ENCODE measurements at places on chromosomes 6 and 20. TPM values are rescaled to one million over a fixed set of nuclear protein-coding genes. Genes with fewer than 3 reads are reported as not detected.

DNA sequence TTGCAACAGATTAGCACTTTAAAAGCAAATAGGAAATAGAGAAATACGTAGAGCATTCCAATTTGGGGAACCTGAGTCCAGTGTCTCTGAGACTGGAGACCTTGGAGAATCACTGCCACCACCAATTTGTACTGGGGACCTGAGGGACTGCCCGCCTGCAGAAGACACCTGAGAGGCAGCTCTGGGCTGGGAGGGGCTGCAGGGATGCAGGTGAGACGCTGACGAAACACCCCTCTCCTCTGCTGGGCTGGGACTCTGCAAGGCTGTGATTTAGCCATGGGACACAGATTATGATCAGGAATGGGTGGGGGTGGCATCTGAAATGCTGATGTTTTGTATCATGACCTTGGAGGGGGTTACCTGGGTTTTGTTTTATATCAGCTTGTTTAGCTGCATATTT lies 7.0 kb upstream of the APMAP start:
- DNase-seq, result no peak

- no peak for DNase-seq
Observed at GRCh38 chr20:52936351-52937340, 35.5 kb upstream of the TSHZ2 start.

DNA sequence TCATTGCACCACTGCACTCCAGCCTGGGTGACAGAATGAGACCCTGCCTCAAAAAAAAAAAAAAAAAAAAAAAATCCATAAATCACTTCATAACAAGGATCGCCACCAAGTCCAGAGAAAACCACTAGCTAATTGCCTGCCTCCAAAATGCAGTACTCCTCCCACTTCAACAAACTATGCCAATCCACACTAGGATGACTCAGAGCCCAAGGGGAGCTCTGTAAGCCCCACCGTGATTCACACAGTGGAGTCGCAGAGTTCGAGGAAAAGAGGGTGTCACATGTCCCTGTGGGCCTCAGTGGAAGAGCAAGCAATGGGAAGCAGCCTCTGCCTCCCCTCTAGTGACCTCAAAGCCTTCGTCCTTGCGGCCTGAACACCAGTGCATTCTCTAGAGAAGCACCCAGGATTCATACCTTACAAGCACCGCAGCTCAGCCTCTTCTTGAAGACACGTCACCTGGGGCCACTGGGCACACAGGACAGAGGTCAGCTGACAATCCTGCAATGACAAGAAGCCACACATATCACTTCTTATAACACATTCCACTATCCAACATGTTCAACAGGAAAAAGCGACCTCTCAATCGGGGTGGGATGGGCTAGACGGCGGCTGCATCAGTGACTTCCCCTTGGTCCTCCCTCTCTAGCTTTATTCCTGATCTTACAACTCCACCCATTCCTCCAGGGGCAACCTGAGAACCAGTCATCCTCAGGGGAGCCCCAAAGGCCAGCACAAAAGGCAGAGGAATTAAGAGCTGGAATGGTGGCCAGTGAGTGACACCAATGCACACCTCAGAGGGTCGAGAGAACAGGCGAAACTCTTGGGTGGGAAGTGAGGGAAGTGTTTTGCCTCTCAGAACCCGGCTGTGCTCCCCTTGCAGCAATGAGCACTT lies 8.9 kb downstream of the SNHG17 start:
- no peak for DNase-seq

GRCh38 chr20:13139459-13140150 lies 81.5 kb upstream of the ISM1 start:
- no peak for DNase-seq

Gene FBXO9
- total RNA-seq, result 69.0 TPM

Gene DEFB132
- not detected for total RNA-seq

DNA sequence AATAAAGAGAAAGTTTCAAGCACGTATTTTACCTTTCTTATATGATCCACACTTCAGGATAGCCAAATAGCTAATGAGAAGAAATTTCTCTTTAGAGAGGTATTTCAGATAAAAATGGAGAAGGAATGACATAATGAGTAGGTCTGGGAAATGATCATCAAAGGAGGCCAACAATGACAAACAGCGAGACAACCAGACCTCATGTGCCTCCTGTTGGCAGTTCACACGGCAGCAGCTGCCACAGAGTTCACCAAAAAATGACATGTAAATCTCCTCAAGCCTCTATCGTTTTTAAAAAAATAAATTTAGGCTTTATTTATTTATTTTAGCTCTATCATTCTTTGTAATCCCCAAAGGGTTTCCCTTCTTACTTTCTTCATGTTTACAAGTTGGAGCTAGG lies 47.7 kb downstream of the SLC2A12 start:
- DNase-seq, result no peak

- peak; percentile 45 for DNase-seq
Observed at GRCh38 chr6:63509652-63510352, 62.5 kb upstream of the LOC128125822 start.

Gene TGM2
- 35.7 TPM for total RNA-seq

DNA sequence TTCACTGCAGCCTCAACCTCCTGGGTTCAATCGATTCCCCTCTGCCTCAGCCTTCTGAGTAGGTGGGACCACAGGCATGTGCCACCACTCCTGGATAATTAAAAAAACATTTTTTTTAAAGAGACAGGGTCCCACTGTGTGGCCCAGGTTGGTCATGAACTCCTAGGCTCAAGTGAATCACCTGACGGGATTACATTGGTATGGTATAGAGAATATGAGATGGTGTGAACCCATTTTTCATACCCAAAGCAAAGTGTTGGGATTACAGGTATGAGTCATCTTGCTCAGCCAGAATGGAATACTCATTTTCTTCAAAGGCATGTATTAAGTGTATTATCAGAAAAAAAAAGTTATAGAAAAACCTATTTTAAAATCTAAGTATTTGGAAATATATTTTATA lies 114.2 kb downstream of the AHI1 start:
- no peak for DNase-seq

Gene TCFL5
- 12.0 TPM for total RNA-seq

GRCh38 chr6:159438106-159438505 lies 254.9 kb downstream of the SOD2 start:
- no peak for DNase-seq

GRCh38 chr6:149830731-149831307 lies 33.3 kb downstream of the LRP11 start:
- no peak for DNase-seq

GRCh38 chr20:40663991-40664880 lies 24.8 kb downstream of the MAFB start:
- DNase-seq, result no peak

GRCh38 chr6:54879188-54879985 lies 32.8 kb downstream of the FAM83B start:
- DNase-seq, result no peak

DNA sequence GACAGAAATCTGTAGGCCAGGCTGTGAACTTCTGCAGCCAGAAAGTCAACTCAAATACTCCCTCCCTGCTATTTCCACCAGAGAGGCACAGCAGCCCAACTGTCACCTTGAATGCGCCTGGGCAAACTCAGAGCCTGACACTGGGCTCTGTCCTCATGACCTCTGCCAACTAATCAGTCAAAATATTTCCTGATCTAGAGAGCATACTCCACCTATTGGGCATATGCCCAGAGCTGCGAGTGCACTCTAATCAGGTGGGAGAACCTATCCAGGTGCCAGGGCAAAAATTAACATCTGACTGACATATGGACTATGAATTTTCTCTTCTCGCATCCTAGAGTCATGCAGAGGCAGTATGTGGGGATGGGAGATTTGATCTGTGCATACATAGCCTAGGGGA lies 406.3 kb upstream of the RUNX2 start:
- DNase-seq, result no peak

DNA sequence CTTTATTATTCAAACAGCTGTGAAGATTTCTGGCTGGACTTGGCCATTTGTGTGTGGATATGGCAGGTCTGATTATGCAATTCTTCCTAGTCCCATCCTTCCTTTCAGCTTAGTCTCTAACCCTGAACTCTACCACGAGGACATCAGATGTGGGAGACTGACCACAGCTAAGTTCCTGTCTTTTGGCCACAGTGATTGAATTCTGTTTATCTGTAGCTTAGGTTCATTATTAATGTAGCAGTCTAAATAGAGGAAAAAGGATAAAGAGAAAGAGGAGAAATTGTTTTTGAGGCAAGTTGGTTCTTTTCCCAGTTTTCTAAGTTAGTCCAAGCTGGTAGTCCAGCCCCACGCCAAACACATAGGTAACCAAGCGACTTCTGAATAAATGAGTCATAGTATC lies 598.9 kb downstream of the RFPL4B start:
- no peak for DNase-seq

DNA sequence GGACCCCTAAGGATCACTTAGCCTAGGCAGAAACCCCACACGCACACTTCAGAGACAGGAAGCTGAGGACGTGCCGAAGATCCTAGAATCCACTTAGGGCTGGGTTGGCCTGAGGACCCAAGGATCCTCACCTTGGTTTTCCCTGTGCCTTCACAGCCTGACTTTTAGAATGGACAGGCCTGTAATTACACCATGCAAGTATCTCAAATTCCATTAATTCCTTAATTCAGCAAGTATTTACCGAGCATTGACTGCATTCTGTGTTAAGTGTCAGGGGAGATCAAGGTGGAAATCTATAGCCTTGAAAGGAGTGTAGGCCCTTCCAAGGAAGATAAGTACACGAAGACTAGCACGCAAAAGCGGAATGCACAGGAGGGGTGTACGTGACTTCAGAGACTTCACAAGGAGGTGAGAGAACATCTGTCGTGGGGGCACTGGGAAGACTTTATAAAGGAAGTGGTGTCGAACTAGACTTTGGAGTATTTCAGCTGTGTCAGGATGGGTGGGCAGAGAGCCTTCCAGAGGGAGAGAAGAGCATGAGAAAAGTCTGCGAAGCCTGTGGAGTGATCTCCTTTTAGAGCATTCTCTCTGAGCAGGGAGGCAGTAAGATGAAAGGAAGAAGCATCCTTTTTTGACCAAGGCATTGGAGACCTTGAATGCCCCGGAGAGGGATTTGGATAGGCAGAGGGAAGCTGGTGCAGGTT lies 4.0 kb downstream of the DSP start:
- DNase-seq, result no peak

- no peak for DNase-seq
Observed at GRCh38 chr6:100796049-100796823, 84.9 kb downstream of the ASCC3 start.

GRCh38 chr6:136763255-136763654 lies 29.0 kb downstream of the MAP3K5 start:
- no peak for DNase-seq

Gene TREML2
- not detected for total RNA-seq

Gene SLC12A5
- 6.9 TPM for total RNA-seq

Gene TRDN
- total RNA-seq, result 0.20 TPM

DNA sequence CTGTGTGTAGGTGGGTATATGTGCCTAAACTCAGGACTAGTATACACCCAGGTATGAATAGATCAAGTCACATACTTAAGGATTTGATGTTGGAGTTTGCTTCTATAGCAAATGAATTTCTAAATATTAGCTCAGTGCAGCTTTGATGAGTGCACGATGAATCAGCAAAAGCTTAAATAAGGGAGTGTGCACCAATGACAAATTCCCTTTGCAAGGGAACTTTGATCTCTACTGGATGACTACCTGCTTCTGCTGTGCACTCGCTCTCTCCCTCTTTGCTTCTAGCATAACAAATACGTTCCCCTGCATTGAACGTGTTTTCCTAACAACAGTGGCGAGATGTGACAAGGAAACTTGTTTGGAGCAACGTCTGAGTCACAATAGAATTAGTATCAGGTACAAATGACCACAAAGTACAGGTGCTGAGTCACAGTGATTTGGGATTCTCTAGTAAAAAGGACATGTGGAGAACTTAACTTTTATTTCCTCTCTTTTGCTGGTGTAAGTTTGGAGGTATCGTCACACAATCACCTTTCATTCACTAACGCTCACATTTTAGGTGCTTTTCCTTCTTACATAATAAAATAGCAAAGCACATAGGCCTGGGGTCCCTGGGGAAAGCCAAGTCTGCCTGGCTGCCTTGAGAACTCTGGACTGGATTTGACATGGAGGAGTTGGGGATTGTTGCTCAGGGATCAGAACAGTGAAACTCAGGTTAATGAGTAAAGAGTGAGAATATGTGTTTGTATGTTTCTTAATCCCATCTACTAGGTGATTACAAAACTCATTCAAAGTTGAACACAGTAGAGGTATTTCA lies 49.7 kb downstream of the KLHL31 start:
- no peak for DNase-seq

Gene CALHM4
- total RNA-seq, result not detected

GRCh38 chr6:71226151-71226550 lies 62.5 kb upstream of the OGFRL1 start:
- DNase-seq, result no peak

Gene TAGAP
- total RNA-seq, result 0.32 TPM

DNA sequence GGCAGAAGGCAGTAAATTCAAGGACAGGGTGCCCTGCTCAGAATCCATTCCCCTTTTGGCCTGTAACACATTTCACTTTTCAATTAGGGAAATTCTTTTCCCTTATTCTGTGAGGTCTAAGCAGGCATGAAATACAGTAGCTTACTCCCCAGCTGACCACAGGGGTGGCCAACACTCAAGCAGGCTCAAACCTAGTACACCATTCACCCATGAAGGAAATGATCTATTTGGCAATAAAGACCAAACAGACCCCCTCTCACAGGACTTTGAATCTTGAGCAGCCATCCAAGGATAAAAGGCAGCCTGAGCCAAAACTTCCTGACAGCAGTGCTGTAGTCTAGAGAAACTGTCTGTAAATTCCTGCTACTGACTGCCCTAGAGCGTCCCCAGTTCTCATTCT lies 17.7 kb downstream of the PDSS2 start:
- no peak for DNase-seq

GRCh38 chr6:34318499-34319470 lies 70.0 kb upstream of the SMIM29 start:
- no peak for DNase-seq

GRCh38 chr6:14573703-14574290 lies 456.2 kb downstream of the CD83 start:
- no peak for DNase-seq

Gene FRK
- total RNA-seq, result 5.1 TPM

DNA sequence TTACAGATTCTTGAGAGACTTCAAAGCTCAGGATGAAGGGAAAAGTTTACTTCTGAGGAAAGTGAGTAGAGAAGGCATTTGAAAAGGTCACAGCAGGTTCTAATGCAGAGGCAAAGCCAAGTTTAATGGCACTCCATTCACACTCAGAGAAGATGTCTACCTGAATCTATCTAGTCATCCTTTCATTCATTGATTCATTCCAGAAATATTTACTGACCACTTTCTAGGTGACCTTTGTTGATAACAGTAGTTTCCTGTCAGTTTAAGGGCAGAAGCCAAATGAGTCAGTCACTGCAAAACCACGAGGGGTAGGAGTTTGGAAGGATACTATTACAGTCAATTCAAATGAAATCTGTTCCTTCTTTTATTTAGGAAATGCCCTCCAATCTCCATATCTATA lies 30.8 kb downstream of the FBXO5 start:
- DNase-seq, result no peak

Gene LAMA4
- total RNA-seq, result 49.4 TPM

DNA sequence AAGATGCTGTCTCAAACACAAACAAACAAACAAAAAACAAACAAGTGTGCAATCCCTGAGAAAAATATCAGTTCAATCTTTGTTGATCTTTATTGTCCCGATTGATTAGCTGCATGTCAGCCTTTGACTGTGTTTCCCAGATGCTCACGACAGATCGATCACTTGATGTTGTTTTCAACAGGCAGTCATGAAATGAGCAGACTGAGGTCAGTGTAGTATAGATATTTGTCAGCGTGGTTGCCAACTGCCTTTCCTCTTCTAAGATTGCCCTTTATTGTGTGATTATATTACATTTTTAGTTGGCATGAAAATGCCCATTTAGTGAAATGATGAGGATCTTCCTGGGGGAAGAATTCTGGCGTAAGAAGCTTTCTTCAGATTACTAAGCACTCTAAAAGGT lies 25.6 kb downstream of the UTRN start:
- DNase-seq, result no peak

Gene PPIL6
- 4.8 TPM for total RNA-seq

Gene KHDC1L
- 0.56 TPM for total RNA-seq

All from mesothelial cell of epicardium (in vitro differentiated cells).